IMR-90 (cell line): ENCODE measurements at places on chromosomes 3 and 15. TPM values are rescaled to one million over a fixed set of nuclear protein-coding genes. Genes with fewer than 3 reads are reported as not detected.
A peak's percentile ranks its signal among the peaks of the same experiment; 100 is the strongest.

- no peak overlapping the region for H3K4me3 ChIP-seq
- no peak for DNase-seq
- no peaks in the 10 kb centered on the region for H3K27me3 ChIP-seq
Observed at GRCh38 chr3:151933234-151933853, 59.9 kb downstream of the SUCNR1 start.

DNA sequence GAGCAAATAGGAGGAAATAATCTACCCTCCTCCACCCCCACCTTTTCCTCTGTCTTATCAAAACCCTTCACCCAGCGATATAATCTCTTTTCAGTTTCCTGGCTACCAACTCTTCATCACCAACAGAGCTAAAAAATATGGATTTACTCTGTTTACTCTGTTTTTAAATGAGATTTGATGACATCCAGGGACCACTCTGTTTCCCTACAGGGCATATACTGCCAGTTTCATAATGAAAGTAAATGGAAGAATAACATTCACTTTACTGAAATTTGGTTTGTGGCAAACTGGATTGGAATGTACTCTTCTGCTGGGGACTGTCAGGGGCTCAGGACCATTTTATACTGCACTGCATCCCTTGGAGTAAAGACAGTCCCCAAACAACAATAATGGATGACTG lies 80.1 kb upstream of the PTX3 start:
- H3K4me1 ChIP-seq, result peaks cover 5% of the 10 kb centered on the region; the same call in 1 of the 2 replicates
- no peak overlapping the region for H3K27ac ChIP-seq
- H3K27me3 ChIP-seq, result no peaks in the 10 kb centered on the region
- no peaks in the 10 kb centered on the region for H3K36me3 ChIP-seq
- no peak for DNase-seq
- no peak overlapping the region for H3K4me3 ChIP-seq

The CYP1A1 gene
- total RNA-seq, result under 0.01 TPM in 2 replicates

- DNase-seq, result no peak
- no peak overlapping the region for H3K4me3 ChIP-seq
- no peaks in the 10 kb centered on the region; the same call in 1 of the 2 replicates for H3K4me1 ChIP-seq
Observed at GRCh38 chr3:8678751-8679150, 34.2 kb upstream of the SSUH2 start.

DNA sequence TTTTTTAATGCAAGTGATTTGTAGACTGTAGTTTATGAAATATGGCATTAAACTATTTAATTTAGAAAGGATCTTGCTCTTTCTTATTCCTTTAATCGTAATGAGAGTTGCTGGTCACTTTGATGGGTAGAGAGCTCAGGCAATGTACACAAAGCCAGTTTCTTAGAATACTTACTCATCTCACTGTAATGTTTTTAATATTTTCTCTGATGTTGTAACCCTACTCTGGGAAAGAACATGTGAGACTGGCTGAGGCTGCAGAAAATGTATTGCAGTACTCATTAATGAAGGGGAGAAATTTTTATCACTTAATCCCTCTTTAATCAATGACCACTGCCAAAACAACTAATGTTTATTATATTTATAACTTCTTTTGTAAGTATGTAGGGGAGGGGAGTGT lies 479.4 kb upstream of the KCNMB2 start:
- DNase-seq, result peak; percentile 45
- H3K27ac ChIP-seq, result no peak overlapping the region
- H3K4me3 ChIP-seq, result no peak overlapping the region
- no peaks in the 10 kb centered on the region for H3K36me3 ChIP-seq

- H3K36me3 ChIP-seq, result no peaks in the 10 kb centered on the region
- DNase-seq, result no peak
- peaks cover 7% of the 10 kb centered on the region for H3K4me1 ChIP-seq
- no peak overlapping the region for H3K4me3 ChIP-seq
- no peaks in the 10 kb centered on the region for H3K27me3 ChIP-seq
Observed at GRCh38 chr15:44084770-44085169, 110.3 kb downstream of the FRMD5 start.

The PPM1L gene
- 0.18 and 0.28 TPM in 2 replicates for total RNA-seq

DNA sequence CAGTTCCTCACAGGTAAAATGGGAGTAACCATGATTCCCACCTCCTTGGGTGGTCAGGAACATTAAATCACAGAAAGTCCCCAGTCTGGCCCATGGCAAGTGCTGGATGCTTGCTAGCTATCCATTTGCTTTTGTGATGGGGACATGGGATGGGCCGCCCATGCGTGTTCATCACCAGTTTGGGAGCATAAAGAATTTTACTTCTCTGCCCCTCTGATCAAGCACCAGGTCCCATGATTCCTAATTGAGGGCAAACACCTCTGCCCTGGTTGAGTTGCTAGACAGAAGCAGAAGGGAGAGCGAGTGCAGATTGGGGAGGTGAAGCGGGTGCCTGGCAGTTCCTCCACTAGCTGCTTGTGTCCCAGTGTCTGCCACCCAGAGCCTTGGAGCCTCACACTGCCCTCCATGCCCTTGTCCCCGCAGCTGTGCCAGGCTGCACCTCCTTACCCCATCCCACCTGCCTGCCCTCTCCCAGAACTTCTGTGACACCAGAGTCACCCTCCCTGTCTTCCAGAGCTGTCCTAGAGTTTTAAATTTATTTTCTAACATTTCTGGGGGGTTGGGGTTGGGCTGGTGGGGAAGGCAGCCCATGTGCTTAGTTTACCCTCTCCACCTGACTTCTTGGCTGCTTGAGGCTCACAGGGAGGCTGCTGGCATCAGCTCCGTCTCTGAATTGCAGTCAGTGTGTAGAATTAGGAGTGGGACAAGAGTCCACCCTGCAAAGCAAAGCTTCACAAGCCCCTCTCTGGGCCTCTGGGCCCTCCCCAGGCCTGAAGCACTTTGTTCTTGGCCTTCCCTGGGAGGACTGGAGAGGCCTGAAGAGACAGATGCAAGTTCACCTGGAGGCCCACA lies 18.4 kb downstream of the CFAP100 start:
- DNase-seq, result no peak
- H3K4me3 ChIP-seq, result no peak overlapping the region
- H3K36me3 ChIP-seq, result no peaks in the 10 kb centered on the region
- no peaks in the 10 kb centered on the region for H3K4me1 ChIP-seq
- peaks cover 43% of the 10 kb centered on the region for H3K27me3 ChIP-seq

GRCh38 chr3:114418107-114418506 lies 124.3 kb downstream of the TIGIT start:
- no peak for DNase-seq
- H3K4me3 ChIP-seq, result no peak overlapping the region
- H3K4me1 ChIP-seq, result peaks cover 4% of the 10 kb centered on the region; the same call in 1 of the 2 replicates
- H3K36me3 ChIP-seq, result no peaks in the 10 kb centered on the region
- no peak overlapping the region; the same call in 1 of the 2 replicates for H3K27ac ChIP-seq
- no peaks in the 10 kb centered on the region for H3K27me3 ChIP-seq

DNA sequence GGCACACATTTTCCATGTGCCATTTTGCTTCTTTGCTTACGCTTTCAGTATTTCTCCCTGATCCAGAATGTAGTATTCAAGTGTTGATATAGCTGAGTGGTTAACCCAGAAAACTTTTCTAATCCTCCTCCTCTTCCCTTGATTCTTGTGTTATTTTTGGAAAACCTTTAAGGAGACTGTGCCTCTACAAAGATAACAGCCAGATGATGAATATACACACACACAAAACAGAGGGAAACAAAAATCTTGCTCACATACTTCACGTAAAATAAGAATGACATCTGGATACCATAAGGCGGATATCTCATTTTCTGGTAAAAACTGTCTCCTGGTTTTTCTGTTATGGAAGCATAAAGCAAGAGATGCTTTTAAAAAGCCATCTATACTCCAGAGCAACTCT lies 295.8 kb upstream of the THBS1 start:
- no peak overlapping the region for H3K4me3 ChIP-seq
- no peaks in the 10 kb centered on the region for H3K27me3 ChIP-seq
- peak overlapping the region; percentile 45; the same call in 1 of the 2 replicates for H3K27ac ChIP-seq
- peaks cover 31% of the 10 kb centered on the region for H3K4me1 ChIP-seq
- DNase-seq, result peak; percentile 79

DNA sequence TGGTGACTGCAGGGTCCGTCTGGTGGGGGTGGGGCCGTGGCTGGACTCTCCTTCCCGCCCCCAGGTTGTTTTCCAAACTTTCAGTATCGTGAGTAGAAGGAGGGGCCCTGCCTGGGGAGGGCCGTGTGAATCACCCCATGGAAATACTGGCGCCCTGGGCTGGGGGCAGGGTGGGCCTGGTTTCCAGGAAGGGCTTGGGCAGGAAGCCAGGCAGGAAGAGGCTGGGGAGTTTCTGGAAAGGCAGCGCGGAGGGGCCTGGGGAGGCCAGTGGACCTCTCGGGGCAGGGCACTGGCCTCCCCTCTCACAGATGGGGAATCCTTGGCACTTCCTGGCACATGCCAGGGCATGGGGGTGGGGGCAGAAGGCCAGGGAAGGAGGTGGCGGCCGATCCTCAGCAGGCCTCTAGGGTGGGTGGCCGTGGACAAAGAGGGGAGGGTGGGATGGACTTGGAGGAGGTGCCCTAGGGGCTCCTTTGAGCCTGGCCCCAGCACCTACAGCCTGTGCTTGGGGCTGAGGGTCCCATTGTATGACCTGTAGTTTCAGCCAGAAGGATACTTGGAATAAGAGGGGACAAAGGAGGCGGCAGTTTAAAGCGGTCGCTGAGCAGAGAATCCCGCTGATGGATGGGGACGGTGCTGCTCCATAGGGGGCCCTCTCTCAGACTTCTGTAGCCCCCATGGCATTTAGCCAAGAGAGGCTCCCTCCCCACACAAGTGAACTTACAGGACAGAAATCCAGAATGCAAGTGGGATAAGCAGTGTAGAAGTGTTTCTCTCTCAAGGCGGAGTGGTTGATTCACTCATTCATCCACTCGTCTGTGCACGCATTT lies 56.5 kb upstream of the GATA2 start:
- peaks cover under 1% of the 10 kb centered on the region; the same call in 1 of the 2 replicates for H3K27me3 ChIP-seq
- DNase-seq, result peak; percentile 76
- H3K4me1 ChIP-seq, result peaks cover 22% of the 10 kb centered on the region
- no peaks in the 10 kb centered on the region for H3K36me3 ChIP-seq
- no peak overlapping the region for H3K4me3 ChIP-seq

DNA sequence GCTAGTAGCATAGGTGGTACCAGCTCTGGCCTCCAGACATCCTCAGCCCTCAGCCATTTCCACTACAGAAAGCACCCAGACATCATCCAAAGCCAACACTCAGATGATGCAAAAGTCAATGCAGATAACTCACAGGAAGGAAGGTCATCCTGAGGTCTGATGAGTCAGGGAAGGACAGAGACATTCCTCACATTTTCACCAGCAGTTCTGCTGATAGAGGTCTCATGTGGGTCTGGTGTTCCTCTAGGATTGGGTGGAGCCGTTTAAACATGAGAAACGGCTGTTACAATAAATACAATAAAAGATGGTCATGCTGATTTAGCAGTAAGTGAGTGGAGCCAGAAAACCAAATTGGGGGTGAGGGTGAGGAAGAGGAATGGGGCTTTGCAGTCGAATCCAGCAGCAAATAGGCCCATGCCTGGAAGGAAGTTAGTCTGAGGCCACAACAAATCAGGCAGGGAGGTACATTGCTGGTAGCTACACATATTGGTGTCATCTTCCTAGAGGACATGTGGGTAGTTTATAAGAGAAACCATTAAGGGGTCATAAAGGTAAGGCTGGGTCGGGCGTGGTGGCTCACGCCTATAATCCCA lies 33.3 kb upstream of the FLNB start:
- H3K4me3 ChIP-seq, result no peak overlapping the region
- peak; percentile 98 for DNase-seq
- peaks cover 23% of the 10 kb centered on the region for H3K4me1 ChIP-seq
- H3K27ac ChIP-seq, result peak overlapping the region; percentile 89

DNA sequence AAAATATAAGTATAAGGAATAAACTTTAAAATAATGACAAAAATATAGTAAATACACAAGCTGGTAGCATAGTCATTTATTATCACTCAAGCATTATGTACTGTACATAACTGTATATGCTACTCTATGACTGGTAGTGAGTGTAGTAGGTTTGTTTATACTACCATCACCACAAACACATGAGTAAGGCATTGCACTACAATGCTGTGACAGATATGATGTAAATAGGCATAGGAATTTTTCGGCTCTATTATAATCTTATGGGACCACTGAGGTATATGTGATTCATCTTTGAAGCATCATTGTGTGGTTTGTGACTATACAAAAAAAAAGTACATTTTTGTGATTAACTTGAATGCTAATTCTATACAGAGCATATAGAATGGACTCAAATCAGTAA lies 35.3 kb upstream of the FBN1 start:
- no peaks in the 10 kb centered on the region for H3K36me3 ChIP-seq
- no peak overlapping the region for H3K27ac ChIP-seq
- peak; percentile 97 for DNase-seq
- H3K27me3 ChIP-seq, result no peaks in the 10 kb centered on the region
- H3K4me1 ChIP-seq, result peaks cover 7% of the 10 kb centered on the region
- H3K4me3 ChIP-seq, result no peak overlapping the region

The STRIT1 gene
- total RNA-seq, result not detected in 2 replicates

The GOLGA8K gene
- total RNA-seq, result not detected in 2 replicates

DNA sequence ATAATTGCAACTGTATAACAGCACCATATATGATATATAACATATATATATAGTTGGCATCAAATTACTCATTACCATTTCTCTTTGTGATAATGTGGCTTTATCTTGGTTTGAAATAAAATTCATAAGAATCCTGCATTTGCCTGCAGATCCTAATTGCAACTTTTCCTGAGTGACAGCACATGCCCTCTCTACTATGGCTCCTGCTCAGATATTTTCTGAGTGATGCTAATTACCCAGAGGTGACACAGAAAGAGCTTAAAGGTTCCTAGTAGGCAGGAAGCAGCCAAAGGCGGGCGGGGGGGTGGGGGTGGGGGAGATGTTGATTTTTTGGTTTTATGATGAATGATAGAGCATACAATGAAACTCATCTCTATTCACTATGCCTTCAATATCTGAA lies 370.6 kb downstream of the MFSD1 start:
- no peaks in the 10 kb centered on the region for H3K27me3 ChIP-seq
- H3K4me1 ChIP-seq, result 0 out of 2 replicates have a peak, but pooled peaks cover 2% of the 10 kb centered on the region
- no peak overlapping the region for H3K4me3 ChIP-seq
- no peaks in the 10 kb centered on the region for H3K36me3 ChIP-seq
- no peak overlapping the region for H3K27ac ChIP-seq
- no peak for DNase-seq

- peaks cover 5% of the 10 kb centered on the region for H3K4me1 ChIP-seq
- H3K27me3 ChIP-seq, result no peaks in the 10 kb centered on the region
- no peaks in the 10 kb centered on the region for H3K36me3 ChIP-seq
Observed at GRCh38 chr3:39128951-39129350, 21.5 kb downstream of the TTC21A start.

- no peaks in the 10 kb centered on the region for H3K27me3 ChIP-seq
- DNase-seq, result no peak
- H3K4me1 ChIP-seq, result peaks cover 10% of the 10 kb centered on the region
- no peaks in the 10 kb centered on the region for H3K36me3 ChIP-seq
- H3K27ac ChIP-seq, result no peak overlapping the region
- peak overlapping the region; percentile 81 for H3K4me3 ChIP-seq
Observed at GRCh38 chr15:76905855-76906254, 715 bp upstream of the SCAPER start.

GRCh38 chr15:80568876-80569605 lies 126.1 kb upstream of the ABHD17C start:
- no peak overlapping the region for H3K4me3 ChIP-seq
- peak; percentile 16 for DNase-seq
- H3K36me3 ChIP-seq, result peaks cover 22% of the 10 kb centered on the region
- H3K4me1 ChIP-seq, result peaks cover 18% of the 10 kb centered on the region

The C3orf85 gene
- total RNA-seq, result not detected in 2 replicates

The RBP2 gene
- total RNA-seq, result not detected in 2 replicates

The SEMA7A gene
- 27.8 and 30.5 TPM in 2 replicates for total RNA-seq

GRCh38 chr3:2984831-2985220 lies 125.3 kb downstream of the IL5RA start:
- H3K36me3 ChIP-seq, result no peaks in the 10 kb centered on the region
- no peak overlapping the region for H3K27ac ChIP-seq
- H3K4me1 ChIP-seq, result no peaks in the 10 kb centered on the region
- H3K27me3 ChIP-seq, result no peaks in the 10 kb centered on the region
- DNase-seq, result no peak

The PARP15 gene
- total RNA-seq, result not detected in 2 replicates
